ENCODE measurements at places on chromosomes 5 and 9.

DNA sequence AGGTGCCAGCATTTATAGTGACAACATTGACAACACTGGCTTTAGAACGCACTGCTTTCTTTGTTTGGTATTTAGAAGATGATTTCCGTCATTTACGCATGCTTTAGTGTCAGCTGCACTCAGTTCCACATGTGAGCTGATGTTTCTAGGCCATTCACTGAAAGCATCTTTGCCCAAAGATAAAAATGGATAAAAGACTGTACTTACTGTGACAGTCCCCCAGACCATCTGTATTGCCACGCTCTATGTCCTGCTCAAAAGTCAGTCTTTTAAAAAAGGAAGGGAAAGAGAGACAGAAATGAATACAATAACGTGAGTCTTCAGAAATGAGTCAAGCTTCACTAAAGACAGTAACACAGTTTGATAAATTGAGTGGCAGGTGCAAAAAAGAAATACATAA is 99.3 kb downstream of the SEMA6A start:
- DNase-seq, result no peak

DNA sequence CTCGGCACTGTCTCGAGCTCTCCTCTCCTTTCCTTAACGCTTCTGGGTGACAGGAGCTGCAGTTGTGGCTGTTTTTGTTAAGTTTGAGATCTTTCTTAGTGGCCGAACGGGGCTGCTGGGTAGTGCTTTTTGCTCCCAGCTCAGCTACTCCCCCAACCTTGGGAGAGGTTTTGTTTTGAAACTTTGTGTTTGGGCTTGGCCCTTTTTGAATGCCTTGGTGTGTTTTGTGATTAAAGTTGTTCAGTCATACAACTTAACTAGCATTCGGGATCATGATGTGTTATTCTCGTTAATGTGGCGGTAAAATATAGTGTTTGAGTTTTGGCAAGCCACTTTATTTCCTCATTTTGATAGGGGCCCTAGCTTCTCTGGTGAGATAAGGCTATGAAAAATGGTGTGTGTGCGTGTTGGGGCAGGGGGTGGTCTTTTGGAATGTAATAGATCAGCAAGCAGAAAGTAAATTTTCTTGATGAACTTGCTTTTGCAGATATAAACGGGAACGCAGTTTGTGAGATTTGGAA is 1.1 kb downstream of the KDM3B start:
- no peak for DNase-seq

- no peak for DNase-seq
These were observed 142.6 kb upstream of the GAS1 start for GRCh38 chr9:87089929-87090328.

GRCh38 chr5:142938266-142938880 is 168.2 kb downstream of the ARHGAP26 start:
- no peak for DNase-seq

GRCh38 chr5:107367939-107368338 is 302.8 kb downstream of the EFNA5 start:
- DNase-seq, result no peak

GRCh38 chr5:61744690-61745619 is 412.9 kb downstream of the ZSWIM6 start:
- no peak for DNase-seq

DNA sequence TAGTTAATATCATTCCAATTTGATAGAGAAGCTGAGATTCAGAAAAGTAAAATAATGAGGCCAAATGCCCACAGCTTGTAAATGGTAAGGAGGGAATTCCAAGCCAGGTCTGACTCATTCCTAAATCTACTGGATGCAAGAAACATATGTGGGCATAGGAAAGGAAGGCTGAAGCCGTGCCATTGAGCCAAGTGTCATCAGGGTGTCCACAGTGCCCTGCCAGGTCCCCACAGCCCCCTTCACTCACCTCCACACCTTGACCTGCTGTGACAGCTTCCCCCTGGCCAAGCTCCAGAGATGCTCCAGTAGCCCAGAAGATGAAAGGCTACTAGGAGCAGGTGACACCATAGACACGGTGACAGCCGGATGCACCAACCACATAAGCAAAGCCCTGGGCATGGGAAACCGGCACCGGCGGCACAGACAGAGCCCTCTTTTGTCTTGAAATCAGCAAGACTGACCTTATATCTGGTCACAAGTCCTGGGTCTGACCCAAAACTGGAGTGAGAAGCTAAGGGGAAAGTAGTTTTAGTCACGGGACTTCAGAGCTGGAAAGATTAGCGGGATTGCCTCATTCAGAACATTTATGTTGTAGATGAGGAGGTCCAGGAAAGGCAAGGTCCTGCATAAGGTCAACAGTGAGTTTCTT is 20.1 kb upstream of the FAT2 start:
- DNase-seq, result no peak
